ENCODE measurements at places on chromosomes 5 and 9.

GRCh38 chr9:134033516-134034214 is 8.4 kb downstream of the BRD3OS start:
- no peak for DNase-seq

GRCh38 chr5:73853091-73853490 is 227.1 kb downstream of the ARHGEF28 start:
- DNase-seq, result no peak

GRCh38 chr9:121746411-121746810 is 95.0 kb downstream of the DAB2IP start:
- no peak for DNase-seq

- no peak for DNase-seq
Observed at GRCh38 chr5:39494107-39494510, 69.3 kb upstream of the DAB2 start.

- DNase-seq, result no peak
Observed at GRCh38 chr5:145796318-145796717, 38.8 kb downstream of the PRELID2 start.

DNA sequence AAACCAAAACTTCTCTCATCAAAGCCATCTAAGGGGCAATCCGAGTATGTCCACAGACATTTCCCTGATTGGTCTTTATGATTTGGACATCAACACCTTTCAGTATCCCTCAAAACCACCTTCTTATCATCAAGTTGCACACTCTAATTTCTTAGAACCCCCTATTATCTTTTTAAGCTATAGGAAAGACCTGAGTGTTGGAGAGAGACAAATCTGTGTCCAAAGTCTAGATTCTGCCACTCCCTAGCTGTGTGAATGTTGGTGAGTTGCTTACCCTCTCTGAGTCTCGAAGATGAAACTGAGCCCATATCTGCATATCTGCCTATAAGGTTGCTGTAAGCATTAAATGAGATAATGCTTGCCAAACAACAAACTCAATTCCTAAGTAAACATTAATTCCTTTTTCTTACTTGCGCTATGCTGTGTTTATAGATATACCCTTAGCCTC is 159.1 kb downstream of the DOCK8 start:
- no peak for DNase-seq

DNA sequence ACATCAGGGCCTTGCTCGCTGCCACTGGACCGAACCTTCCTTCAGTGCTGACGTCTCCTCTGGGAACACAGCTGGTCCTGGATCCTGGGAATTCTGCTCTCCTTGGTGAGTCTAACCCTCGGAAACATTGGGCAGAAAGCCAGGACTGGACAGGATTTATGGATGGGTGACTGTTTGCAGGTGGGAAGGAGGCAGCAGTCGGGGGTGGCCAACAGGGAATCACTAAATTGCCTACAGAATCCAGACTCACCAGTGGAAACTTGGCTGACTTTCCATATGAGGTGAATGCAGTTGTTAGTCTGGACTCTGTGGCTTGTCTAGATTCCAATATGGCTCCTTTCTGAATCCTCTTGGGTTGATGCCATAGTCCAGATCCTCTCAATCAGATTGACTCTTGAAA is 203.1 kb downstream of the SAXO1 start:
- no peak for DNase-seq

DNA sequence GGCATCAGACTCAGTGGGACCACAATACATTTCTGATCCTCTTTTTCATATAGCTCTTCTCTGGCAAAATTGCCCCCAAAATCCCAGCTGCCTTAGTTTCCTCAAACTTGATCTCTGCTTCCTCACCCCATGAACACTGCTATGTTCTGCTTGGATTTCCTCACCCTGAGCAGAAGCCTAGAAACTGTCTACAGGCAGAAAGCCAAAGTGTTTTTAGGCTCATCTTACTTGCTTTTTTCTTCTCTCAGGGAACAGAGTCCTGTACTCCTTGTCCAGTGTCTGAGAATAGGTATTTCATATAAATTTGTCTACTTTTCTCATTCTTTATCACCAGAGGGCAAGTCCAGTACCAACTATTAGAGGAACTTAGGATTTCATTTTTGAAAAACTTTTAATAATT is 21.5 kb upstream of the UBAP1 start:
- no peak for DNase-seq

- no peak for DNase-seq
Observed at GRCh38 chr5:138538943-138539627, 4.0 kb downstream of the ETF1 start.

DNA sequence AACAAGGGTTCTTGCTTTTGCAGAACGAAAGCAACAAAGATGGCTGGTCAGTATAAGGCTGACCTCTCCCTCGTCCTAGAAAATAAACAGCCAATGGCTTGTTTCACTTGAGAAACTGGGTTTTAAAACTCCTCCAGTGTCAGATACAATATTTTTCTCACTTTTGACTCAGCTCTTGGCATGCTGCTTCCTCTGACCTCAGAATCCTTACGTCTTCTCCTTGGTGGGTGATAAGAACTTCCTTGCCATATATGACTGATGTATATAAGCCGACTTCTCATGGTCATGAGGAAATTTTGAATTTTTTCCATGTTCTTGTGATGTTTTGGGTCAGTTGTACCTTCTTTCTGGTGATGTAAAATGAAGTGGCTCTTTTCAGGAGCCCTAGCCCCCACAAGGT is 3.8 kb downstream of the ZNF618 start:
- no peak for DNase-seq

DNA sequence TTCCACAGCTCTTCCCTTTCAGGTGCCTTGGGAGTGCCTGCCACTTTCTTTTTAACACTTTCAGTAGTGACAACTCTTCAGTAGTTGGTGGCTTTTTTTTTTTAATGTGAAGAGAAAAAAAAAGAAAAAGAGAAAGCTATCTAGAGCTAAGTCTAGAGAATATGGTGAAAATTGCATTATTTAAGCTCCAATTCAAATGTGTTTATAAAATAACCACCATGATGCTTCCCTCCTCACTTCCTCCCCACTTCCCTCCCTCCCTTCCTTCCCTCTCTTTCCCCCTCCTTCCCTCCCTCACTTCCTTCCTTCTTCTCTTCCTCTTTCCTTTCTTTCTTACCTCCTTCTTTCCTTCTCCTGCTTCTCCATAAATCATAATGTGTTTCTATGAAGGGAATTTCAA is 456.7 kb upstream of the ACTBL2 start:
- DNase-seq, result no peak

DNA sequence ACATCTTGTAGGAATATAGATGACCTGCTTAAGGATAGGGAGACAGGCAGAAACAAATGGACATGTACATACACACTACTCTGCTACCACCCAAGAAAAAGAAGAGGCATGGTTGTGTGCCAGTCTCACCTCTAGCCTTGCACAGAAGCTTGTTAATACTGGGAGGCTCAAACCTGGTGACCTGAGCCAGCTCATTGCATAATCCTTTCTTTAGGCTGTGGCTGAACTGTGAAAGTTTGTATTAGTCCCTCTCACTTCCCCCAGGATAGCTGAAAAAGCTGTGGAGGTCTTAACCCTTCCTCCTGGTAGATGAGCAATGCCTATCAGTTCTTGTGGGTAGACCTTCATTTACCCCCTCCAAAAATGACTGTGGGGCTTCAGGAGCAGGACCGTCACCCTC is 28.7 kb downstream of the TPD52L3 start:
- no peak for DNase-seq

- no peak for DNase-seq
Observed at GRCh38 chr5:167051402-167051768, 1240.1 kb upstream of the WWC1 start.

DNA sequence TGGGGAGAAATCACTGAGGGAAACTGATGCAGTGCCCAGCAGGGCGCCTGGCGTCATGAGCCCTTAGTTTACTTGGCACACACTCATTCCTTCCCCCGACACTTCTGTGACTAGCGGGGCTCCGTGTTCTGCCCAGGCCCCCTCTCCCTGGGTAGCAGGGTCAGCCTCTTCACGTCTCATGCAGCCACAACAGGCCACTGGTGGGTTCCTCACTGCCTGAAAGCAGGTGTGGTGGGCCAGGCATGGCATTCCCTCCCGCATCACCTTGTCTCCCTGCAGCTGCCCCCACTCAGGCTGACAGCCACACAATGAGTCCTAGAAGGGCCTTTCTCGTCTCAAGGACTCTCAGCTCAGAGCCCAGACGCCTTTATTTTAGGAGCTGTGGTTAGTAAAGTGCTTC is 51.1 kb upstream of the CPLX2 start:
- no peak for DNase-seq

DNA sequence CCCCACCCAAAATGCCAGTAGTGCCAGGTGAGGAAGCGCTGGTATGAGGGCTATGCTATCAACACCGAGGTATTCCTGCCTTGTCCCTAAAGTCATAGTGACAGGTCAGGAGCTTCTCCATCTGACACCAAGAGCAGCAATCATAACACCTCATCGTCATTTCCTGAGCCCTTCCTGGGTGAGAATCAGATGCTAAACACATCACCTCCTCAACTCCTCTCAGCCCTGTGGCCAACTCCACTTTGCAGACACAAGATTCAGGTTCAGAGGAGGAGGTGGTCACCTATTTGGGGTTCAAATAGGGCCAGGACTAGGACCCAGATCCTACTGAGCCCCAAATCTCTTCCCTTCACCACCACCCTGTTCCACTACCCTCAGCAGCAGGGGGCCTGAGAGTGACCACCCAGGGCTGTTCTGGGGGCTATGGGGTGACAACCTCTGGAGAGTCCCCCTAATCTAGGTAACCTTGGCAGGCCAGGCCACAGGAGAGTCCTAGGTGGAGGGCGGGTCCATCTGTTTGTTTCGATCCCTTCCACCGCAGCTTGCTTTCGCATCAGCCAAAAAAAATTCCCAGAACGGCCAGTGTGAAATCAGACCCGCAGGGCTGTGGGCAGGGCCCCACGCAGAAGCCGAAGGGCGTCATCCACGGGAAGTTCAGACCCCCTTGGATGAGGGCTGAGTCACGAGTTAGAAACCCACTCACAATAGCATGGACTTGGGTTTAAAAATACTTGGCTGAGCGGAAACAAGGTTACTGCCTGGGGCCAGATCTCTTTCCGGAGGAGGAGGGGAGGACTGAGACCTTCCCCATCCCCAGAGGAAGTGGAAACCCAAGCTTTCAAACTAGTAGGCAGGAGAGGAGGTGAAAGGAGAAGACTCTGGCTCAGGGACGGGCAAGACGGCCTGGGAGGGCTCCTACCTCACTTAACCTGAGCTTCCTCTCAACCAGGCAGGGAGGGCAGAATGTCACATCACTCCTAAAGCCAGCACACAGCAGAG is 8.7 kb downstream of the STK10 start:
- peak; percentile 54 for DNase-seq

- DNase-seq, result no peak
Observed at GRCh38 chr9:33750307-33750838, 45.0 kb upstream of the PRSS3 start.

DNA sequence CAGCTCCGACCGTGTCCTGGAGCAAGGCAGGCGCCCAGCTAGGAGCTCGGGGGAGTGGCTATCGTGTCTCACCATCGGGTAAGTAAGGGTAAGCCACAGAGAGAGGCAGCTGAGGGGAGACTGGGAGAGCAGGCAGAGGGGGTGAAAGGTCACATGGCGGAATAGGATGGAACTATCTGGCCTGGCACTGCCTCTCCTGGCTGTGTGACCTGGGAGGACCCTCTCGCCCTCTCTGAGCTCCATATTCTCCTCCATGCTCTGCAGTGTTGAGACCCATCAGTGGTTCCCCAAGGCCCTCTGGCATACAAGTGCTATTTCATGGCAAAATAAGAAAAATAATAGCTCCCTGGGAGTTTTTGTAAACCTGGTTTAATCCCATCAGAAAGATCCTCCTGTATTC is 43.9 kb upstream of the ASS1 start:
- DNase-seq, result no peak

GRCh38 chr9:113299800-113300292 is 3.3 kb downstream of the RNF183 start:
- no peak for DNase-seq

GRCh38 chr5:96716716-96717115 is 54.5 kb downstream of the CAST start:
- DNase-seq, result no peak

DNA sequence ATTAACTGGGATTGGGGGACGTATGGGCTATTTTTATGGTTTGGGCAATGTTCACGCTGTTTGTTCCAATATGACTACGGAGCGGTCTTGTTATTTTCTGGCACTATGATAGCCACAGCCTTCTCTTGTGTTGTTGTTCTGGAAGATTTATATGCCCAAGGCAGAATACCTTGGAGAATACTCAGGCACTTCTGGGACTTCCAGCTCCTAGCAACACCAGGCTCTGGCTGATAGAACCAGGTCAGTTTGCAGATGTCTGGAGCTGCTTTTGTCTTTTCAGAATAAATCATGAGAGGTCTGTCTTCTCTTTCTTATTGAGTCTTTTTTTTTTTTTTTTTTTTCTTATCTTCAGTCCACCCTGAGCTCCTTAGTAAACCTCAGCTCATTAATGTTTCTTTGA is 262.5 kb downstream of the MED10 start:
- no peak for DNase-seq

DNA sequence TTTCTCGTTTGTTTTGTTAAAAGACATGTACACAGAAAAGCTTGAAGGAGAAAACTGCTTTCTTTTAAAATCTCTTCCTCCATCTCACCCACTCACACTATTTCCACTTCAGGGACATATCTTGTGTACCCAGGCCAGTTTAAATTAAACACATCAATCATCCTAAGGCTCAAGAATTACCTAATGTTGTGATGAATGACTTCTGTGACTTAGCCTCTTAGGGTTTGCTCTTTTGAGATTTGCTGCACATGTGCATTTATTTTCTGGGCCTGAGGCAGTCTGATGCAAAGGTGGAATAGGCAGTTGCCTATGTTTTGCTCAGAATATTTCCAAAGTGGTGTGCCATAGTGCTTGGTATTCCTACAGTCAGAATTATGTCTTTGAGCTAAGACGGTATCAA is 439.9 kb upstream of the CHD1 start:
- DNase-seq, result no peak

DNA sequence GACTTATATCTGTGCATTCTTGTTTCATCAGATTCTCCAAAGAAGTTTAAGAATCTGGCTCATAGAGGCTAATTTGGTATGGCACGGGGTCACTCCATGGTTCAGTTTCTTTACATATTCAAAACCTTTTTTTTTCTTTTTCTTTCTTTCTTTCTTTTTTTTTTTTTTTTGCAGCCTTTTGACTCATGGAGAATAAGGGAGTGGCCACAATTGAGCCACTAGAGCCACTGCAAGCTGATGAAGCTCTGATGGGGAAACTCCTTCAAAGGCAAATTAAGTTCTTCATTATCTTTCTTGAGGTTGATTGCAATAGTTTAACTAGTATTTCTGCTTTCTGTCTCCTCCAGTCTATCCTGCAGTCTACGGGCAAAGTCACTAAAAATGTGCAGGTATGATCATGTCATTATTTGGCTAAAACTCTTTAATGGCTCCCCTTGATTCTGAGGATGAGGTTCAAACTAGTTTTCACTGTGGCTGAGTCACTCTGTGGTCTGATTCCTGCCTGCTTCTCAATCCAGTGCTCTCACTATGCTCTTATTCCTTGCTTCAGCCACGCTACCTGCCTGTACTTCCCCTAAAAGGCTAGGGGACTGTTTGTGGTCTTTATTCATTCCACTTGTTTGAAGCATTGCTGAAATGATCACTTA is 93.5 kb upstream of the RIOK2 start:
- no peak for DNase-seq
